GM18507 (cell line): ENCODE measurements at places on chromosomes 3 and 15.
A peak's percentile ranks its signal among the peaks of the same experiment; 100 is the strongest.

DNA sequence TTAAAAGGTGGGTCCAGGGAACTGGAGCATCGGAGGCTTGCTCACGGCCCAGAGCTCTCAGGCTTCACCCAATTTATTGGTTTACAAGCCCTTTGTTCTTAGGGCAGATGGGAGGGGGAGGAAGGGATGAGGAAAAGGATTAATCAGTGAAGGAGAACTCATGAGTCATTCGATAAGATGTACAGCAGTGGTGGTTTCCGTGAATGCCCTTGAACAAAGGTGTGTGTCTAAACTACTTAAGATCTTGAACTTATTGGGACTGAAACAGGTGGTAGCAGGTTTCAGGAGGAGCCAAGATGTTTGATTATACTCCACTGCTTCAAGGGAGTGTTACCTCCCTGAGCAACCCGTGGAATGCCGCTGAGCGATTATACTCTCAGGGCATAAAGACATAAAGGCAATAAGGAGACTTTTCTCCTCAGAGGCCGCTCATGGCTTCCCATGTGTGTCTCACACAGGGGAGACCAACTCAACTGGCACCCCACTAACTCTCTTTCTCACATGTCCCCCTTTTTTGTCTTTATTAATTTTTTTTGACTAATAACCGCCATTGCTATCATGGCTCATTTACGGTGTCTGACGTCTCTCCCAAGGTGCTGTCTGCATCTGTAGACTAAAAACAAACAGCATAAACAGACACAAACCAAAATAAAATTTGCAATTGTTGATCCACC lies 17.3 kb upstream of the SLC28A2 start:
- DNase-seq, result no peak

- no peak for DNase-seq
Observed at GRCh38 chr15:89809787-89810148, 4.9 kb downstream of the ANPEP start.

DNA sequence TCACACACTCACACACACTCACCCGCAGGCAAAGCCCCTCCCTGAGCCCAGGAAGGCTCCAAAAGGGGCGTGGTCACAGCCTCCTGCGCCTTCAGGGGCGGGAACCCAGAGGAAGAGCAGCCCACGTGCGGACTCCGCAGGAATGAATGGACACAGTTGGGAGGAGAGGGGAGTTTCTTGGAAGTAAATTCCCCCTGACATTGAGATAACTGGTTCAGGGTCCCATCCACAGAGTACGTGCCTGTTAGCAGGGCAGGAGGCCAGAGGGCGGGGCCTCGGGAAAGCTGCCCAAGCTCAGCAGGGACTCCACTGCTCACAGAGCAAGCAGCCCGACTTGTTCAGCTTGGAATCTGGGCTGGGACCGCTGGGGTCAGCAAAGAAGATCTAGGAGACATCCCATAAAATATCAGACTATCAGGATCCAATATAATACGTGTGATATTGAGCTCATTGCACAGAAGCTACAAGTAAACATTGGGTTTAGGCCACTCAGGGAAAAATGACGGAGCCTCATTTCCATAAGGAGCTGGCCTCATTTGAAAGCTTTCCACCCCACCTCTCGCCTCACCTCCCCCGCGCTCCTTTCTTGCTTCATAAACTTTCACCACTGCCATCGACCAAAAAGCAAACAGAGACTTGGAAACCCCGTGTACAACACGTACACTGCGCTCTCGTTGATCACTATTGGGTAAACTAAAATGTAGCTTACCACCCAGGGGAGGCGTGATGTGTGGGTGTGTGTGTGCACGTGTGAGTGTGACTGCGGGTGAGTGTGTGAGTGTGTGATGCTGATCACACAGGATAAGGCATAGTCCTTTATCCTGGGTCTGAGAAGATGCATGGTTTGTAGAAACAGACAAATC lies 36.0 kb downstream of the TM2D3 start:
- DNase-seq, result no peak

DNA sequence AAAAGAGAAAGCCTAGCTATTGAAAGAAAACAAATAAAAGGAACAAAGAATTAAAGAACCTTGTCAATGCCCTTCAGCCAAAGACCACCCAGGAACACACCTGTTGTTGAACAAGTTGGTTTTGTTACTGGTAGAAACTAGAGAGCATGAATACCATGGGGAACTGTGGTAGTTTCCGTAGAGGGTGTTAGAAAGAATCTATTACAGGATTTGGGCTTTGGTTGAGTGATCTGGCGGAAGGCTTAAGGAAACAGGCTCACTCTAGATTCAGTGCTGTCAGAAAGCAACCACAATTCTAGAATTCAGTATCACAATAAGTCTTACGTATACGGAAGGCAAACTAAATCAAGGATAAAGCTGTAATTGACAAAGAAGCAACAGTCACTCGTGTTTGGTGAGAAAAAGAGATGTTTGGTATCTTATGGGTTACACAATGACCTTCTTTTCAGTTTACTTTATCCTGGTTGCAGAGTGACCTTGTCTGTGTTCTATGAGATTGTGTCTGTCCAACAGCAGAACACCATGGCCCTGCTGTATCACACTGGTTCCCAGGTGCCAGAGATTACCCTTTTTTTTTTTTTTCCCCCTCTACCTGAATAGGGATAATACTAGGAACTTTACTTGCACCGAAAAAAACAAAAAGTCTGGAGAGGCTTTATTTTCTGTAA lies 265.9 kb downstream of the SHQ1 start:
- DNase-seq, result peak; percentile 32

GRCh38 chr3:157594413-157594812 lies 91.2 kb upstream of the VEPH1 start:
- no peak for DNase-seq

DNA sequence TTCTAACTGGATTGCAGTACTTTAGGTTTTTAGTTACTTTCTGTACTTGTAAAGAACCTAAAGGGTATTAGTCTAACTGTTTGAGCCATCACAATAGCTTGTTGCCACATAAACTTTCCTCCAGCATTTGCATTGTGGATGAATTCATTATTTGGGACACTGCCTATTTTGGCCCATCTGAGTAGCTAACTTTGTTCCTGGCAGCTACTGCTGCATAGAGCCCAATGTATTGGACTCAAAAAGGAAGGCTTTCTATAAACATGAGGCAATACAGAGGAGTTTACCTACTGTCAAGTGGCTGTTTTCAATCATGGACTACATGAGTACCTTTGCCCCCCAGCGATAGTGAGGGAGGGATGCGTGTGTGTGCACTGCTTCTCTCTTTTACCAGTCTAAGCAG lies 1.9 kb downstream of the ROBO2 start:
- no peak for DNase-seq

- DNase-seq, result no peak
Observed at GRCh38 chr3:158539414-158540014, 31.5 kb upstream of the MLF1 start.

GRCh38 chr15:98900356-98900755 lies 107.2 kb downstream of the PGPEP1L start:
- DNase-seq, result no peak

GRCh38 chr3:33942483-33943150 lies 144.2 kb downstream of the PDCD6IP start:
- no peak for DNase-seq

GRCh38 chr15:94460624-94461023 lies 229.3 kb downstream of the MCTP2 start:
- DNase-seq, result no peak

GRCh38 chr3:182787302-182788036 lies 5.8 kb upstream of the ATP11B start:
- DNase-seq, result no peak

GRCh38 chr3:71461749-71462483 lies 121.6 kb downstream of the FOXP1 start:
- no peak for DNase-seq

GRCh38 chr3:17874636-17875035 lies 132.2 kb upstream of the TBC1D5 start:
- DNase-seq, result no peak

DNA sequence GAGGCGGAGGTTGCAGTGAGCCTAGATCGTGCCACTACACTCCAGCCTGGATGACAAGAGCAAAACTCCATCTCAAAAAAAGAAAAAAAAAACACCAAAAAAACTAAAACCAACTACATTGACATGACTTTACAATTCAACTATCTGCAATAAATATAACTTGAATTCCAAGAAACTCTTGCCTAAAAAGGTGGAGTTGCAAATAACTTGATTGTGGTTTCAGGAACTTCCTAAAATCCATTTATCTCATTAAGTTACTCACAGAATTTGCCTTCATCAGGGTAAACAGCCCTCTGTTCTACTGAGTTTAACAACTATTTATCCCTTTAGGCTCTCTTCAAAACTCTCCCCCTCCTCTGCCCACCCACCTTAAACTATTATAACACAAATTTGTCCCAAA lies 2.7 kb upstream of the MAPK6 start:
- DNase-seq, result no peak

DNA sequence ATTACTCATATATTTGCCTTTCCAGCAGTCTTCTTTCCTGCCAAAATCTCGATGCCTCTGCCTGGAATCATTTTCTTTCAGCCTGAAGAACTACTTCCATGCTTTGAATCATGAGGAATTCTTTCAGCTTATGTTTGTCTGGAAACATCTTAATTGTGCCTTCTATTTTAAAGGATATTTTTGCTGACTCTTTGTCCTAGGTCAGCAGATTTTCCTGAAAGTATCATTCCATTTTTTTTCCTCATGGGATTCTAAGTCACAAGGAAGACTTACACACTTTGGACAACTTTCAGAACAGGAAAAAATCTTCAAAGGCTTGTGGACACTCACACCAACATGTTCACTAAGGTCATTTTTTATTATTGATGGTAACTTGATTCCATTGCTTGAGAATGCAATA lies 10.1 kb downstream of the PRR23E start:
- DNase-seq, result no peak

GRCh38 chr15:93035092-93035915 lies 53.7 kb downstream of the RGMA start:
- no peak for DNase-seq

DNA sequence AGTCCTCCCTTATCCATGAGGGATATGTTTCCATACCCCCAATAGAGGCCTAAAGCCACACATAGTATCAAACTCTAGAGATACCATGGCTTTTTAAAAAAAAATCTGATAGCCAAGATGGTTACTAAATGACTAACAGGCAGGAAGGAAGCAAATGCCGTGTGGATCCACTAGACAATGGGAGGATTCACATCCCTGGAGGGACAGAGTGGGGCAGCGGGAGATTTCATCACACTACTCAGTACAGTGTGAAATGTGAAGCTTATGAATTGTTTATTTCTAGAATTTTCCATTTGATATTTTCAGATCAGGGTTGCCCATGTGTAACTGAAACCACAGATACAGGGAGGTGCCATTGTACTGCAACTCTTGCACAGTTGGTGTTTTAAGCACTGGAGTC lies 826.6 kb downstream of the SQOR start:
- no peak for DNase-seq

DNA sequence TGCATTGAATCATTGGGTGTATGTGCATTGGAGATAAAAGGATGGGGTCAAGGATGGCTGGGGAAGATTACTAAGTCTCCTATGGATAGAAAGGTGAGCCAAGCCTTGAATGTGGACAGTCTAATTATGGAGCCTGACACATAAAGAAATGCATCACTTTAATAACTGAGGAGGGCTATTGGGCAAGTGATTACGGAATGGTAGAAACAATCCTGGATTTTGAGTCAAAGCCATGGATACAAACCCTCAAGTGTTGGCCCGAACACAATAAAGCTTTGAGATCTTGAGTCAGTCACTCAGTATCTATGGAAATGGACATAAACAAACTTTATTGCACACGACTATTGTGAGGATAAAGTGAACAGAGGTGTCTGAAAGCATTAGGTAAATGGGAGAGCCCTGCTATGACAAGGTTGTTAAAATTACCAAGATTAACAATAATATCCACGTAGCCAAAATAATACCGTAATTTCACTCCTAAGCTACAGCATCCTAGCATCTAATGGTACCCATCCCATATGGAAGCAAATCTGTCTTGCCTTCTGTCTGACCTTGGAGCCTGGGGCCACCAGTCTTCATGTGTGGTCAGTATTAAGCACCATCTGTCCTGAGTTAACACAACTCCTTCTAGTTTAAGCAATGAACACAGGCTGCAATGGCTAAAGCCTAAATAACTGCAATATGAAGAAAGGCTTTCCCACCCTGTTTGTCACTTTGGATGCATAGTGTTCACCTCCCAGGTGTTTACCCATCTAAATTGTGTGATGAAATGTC lies 136.9 kb upstream of the PRICKLE2 start:
- DNase-seq, result no peak
